ENCODE measurements at places on chromosomes 3 and 15.
A peak's percentile ranks its signal among the peaks of the same experiment; 100 is the strongest.

DNA sequence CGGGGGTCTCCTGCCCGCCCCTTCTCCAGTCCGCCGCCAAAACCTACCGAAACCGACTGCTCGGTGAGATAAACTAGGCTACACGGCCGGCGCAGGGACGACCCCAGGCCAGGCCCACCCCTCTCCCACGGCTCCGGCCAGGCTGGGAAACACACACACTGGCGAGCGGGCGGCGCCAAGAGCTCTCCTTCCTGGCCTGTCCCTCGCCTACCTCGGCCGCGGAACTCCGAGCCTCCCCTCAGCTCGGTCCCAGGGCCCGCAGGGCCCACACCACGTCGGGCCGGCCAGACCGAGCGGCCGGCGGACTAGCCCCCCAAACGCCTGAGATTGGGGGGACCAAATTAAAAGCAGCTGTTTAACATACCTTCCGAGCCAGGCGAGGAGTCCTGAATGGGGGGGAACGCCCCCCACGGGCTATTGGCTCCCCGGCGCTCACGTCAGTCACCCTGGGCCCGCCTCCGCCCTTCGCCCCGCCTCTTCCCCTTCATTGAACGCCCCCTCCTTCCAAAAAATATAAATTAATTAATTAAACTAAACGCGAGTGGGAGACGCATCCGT is 4.0 kb upstream of the SIN3A start:
- peak; percentile 92 for DNase-seq

- DNase-seq, result peak; percentile 32
Observed at GRCh38 chr15:73305331-73306211, 63.2 kb downstream of the HCN4 start.

GRCh38 chr3:122988508-122988907 is 39.1 kb downstream of the SEMA5B start:
- no peak for DNase-seq

- no peak for DNase-seq
Observed at GRCh38 chr3:194854206-194854605, 168.5 kb downstream of the FAM43A start.

GRCh38 chr15:84715441-84716035 is 401 bp downstream of the SEC11A start:
- DNase-seq, result peak; percentile 73

DNA sequence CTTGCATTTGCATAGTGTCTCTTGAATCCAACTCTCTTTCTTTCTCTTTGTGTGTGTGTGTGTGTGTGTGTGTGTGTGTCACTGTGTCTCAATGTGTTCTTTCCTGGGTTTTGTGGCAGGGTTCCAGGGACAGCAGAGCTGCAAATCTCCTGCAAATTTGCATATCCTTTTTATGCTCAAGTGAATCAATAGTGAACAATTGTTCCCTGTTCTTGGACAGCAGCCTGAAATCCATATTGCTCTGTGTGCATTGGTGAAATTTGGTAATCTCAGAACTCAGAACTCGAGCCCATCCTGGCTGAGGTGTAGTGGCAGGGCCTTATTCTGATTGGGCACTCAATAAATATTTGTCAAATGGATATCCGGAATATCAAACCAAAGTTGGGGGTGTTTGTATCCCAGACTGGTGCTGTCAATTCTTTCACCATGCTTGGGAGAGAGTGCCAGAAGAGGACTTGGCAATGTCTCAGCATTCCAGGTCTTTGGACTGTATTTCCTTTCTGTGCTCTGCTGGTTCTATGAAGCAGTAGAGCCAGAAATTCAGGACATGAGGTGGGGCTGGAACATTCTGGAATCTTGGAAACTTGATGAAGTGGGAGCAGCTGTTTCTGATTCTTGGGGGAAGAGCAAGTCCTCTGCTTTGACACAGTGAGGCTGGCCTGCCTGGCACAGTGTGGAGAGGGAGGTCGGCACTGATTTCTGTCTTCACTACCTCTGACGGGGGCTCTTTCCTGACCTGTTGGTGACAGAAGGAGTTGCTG is 380.6 kb upstream of the C2CD4B start:
- DNase-seq, result no peak

DNA sequence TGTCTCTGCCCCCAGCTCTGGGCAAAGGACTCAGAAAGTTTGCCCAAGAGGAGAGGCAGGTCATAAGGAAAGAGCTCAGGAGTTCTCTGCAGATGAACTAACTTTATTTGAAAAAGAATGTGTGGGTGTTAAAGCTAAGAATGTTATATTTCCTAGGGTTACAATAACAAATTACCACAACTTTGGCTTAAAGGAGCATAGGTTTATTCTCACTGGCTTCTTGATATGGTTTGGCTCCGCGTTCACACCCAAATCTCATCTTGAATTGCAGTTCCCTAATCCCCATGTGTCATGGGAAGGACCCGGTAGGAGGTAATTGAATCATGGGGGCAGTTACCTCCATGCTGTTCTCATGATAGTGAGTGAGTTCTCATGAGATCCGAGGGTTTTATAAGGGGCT is 383.7 kb upstream of the CFAP20DC start:
- DNase-seq, result no peak

DNA sequence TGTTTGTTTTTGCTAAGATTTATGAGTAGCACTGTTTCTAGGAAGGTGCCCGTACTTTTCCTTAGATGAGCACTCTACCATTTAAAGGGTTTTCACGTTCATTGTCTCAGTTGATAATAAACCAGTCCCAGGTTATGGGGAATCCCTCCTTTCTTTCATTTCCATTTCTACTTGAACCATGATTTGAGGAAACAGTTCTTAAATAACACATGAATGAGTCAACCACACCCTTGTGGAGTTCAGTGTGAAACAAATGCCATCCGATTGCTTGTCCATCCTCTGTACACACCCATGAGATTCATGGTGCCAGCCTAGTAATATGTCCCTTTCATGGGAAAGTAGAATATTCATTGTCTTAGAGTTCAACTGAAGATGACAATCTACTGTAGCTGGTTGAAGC is 23.1 kb downstream of the CMTM8 start:
- DNase-seq, result no peak

DNA sequence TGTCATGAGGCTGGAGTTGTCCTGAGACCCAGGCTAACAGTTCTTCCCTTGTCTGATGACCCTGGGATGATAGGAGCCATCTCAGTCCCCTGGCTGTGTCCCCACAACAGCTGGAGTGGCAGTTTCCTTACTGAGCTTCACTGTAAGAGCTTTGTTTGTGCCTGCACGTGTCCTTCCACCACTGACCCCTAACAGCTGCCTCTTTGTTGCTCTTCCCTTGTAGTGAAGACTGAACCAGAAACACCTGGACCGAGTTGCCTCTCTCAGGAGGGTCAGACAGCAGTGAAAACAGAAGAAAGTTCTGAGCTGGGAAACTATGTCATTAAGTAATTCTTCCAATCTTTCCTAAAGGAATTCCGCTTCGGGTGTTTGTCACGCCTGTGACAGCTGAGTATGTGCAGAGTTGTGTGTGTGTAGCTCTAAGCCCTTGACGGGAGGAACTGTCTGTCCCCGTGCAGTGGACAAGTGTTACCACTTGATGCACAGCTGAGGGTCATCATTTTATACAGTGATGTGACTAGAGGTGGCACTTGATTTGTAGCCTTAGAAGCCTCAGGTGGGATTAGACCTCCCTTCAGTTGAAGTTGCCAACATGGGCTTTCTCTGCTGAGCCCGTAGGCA is 25.0 kb downstream of the MAP6D1 start:
- DNase-seq, result no peak

DNA sequence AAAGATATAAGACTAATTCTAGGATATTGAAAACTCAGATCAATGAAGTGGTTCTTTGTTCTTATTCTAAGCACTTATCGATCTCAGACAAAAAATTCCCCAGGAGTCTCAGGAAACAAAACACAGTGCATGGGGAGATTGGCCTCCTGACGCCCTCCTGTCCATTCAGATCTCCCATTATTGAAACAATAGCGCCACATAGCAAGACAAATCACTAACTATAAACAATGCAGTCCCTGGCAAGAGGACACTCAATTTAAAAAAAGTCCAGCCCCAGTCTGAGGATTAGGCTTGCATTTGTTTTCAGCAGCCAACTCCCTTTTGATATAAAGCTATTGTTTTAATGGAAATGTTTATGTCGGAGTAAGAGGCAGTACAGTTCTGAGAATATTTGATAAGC is 528.2 kb downstream of the GABRG3 start:
- no peak for DNase-seq

DNA sequence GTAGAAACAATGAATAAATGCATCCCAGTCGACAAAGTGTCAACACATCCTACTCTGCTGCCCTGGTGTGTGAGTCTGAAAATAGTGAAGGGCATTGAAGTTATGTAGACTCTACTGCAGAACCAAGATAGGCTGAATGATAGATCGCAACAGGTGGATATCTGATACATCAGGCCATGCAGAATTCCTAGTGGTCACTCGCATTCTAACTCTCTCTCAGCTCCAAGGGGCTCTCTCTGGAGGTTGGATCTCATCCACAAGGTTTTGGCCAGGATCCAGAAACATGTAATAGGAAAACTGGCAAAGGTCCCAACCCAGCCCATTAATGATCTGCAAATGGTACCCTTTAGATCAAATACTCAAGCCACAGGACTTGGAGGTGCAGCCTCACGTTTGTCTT is 514.1 kb downstream of the MAGI1 start:
- no peak for DNase-seq

DNA sequence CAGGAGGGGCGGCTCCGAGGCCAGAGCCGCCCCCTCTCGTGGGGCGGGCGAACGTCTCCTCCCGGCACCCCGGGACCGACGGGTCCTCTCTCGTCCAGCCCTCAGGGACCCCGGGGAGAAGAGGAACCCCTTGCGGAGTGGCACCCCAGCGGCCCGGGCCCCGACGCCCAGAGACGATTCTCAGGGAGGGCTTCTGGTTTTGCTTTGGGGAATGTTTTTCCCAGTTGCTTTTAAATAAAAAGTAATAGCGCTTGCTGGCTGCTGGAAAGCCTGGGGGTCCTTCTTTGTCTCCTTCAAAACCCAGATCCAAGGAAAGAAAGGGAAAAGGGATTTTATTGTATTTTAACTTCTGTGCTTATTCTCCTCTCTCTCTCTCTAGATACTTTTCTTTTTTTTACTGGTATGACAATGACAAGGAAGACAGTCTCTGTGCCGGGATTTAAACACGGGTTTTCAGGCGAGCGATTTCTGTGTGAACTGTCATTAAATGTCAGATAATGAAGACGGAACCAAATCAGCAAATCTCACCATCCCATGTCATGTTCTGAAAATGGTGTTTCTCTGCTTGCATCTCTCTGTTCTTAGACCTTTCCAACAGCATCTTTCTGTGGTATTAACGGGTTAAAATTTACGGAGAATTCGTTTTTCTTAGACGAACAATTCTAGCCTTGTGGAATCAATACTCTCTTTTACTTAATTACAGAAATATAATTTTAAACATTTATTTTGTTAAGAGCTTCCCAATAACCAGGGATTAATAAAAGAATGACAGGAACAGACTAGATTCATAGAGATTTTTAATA is 530 bp upstream of the PCOLCE2 start:
- DNase-seq, result no peak

- DNase-seq, result no peak
Observed at GRCh38 chr3:63808633-63809032, 10.5 kb upstream of the C3orf49 start.

DNA sequence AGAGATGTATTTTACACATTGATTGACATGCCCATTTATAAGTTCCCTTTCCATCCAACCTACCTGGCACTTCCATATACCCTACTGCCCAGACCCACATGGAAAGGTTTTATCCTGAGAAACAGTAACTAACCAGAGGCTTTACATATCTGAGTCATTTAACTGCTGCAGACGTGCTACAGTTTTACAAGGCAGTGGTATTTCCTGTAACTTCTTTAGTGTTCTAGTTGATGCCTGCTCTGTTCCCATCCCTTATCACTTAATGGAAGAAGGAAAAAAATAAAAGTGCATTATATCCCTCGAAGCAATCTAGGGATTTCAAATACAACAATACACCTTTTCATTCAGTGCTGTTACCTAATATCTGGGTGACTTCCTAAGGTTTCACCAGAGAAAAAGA is 107.1 kb downstream of the TMCO5A start:
- DNase-seq, result no peak

DNA sequence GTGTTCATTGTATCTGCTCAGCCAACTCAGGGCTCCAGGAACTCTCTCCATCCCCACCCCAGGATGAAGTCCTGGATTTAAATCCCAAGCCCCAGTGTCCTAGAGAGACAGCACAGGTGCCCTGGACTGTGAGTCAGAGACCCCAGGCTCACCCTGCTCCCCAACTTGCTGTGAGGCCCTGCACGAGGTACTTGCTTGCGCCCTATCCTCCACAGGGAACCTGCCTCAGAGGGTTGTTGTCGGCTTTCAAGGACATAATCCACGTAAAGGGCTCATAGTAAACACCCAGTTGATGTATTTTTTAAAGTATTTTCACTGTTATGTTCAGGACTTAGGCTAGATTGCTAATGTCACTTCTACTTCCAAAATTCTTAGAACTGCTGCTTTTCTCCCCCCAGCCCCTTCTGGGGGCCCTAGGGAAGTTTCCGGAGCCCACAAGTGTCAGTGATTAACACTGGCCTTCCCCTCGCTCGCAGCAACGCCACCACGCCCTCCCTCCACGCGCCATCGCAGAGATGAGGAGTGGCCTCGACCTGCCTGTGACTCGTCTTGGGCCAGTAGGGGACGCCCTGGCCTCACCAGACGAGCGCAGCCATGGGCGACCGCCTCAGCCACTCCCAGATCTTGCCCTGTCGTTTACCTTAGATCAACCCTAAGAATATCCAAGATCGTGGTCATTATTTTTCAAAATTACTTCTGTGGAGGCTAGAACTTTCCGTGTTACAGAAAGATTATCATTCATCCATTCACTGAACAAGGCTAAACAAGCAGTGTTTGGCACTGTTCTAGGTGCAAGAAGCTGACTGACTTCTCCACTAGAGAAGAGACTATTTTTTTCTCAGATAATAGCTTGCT is 6.0 kb upstream of the SRP14 start:
- DNase-seq, result peak; percentile 91

DNA sequence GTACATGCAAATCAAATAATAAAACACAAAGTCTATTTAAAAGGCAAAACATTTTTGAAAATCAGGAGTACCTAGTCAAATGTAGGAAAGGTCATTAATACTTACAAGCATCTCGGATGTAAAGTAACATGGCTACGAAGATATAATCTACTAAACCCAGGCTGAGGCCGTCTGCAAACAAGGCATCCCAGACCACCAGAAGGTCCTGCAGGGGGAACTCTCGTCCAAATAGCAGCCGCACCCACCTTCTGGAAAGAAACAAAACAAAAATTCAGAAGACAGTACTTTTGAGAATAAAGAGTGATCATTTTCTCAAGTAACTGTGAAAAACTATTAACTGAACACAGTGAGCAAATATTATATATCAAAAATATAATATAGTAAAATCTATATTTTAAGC is 423.1 kb downstream of the PLCL2 start:
- no peak for DNase-seq

Measured in stimulated activated CD8-positive, alpha-beta memory T cell treated with anti-CD3 and anti-CD28 coated beads, Interleukin-4, amount 100 ng/mL, for 48 hours (primary cell).